ENCODE measurements at places on chromosomes 2 and 18.

- DNase-seq = no peak
Measured at GRCh38 chr18:23189099-23189498, 53.8 kb downstream of the CABLES1 start.

DNA sequence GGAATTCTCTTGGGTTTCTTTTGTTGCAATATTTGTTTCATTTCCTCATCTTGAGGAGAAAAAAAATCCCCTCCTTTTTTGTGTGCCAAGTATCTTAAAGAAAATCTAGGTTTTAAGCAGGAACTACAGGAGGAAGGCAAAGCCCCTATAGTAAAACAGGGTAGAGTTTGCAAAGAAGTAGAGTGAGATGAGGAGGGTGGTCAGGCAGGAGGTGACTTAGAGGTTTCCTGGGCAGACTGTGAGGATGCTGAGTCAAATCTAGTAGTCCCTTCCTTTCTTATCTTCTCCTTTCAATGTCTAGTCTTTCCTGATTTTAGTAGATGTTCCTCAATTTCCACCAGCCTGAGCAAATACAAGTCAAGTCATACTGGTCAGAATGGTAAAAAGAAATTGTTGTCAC lies 222.5 kb downstream of the PMAIP1 start:
- DNase-seq = no peak

- DNase-seq = no peak
Measured at GRCh38 chr18:48545757-48546321, 7.0 kb downstream of the CTIF start.

- no peak for DNase-seq
Measured at GRCh38 chr2:183179156-183179555, 54.9 kb downstream of the NUP35 start.

DNA sequence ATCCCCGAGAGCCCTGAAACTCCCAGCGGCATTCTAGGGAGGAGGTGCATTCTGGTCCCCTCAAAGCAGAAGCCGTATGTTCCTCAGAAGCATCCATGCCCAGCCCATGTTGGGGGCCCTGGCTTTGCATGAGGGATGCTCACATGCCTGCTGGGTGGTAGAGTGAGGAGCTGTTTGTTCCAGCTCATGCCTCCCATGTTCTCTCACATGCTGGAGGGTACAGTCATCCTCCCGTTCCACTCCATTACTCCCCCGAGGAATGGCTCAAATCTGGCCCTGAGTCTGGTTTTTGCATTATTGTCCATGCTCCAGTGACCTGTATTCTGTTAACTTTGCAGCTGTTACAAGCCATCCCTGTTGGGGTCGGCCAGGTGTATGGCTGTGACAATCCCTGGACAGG lies 24.1 kb downstream of the SLC14A2 start:
- no peak for DNase-seq

- no peak for DNase-seq
Measured at GRCh38 chr2:188892636-188893035, 81.5 kb upstream of the COL3A1 start.

All from DMS79 (cell line).